ENCODE measurements at places on chromosomes 5 and 9.

DNA sequence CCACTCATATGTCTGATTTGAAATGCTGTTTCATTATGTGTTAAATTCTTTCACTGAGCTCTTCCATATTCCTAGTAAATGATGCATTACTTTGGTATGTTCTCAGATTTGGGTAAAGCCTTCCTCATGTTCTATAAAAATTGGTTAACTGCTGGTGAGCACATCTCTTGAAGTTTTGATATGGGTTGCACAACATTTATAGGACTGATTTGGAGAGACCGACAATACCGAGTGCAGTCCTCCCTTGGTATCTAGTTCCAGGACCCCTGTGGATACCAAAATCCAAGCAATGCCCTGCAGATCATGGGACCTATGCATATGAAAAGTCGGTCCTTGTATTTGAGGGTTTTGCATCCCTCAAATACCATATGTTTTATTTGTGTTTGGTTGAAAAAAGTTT, 37.8 kb downstream of the WDR36 start:
- DNase-seq: no peak

GRCh38 chr9:119216651-119217331, 152.4 kb downstream of the BRINP1 start:
- DNase-seq: peak; percentile 35

DNA sequence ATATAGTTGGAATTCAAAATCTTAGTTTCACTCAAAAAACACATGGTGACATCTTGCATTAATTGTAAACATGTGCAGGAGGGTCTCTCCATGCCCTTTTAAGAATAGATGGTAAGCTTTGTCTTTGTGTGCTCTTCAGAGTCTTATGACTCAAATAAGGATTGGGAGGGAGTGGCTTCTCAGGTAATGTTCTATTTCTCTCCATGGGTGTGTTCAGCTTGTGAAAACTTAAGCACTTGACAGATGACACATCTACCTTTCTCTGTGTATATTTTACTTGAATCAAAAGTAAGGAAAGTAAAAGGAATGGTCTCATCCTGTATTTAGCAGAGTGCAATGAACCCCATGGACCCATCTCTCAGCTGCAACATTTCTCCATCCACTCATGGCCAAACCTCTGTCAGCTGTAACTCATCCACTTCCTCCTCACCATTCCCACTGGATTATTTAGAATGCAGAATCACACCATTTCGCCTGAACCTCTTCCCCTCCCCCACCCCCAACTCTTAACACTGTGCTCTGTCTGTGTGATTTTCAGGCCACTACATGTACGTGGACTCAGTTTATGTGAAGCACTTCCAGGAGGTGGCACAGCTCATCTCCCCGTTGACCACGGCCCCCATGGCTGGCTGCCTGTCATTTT, 82.1 kb downstream of the MAMDC2 start:
- DNase-seq: no peak

DNA sequence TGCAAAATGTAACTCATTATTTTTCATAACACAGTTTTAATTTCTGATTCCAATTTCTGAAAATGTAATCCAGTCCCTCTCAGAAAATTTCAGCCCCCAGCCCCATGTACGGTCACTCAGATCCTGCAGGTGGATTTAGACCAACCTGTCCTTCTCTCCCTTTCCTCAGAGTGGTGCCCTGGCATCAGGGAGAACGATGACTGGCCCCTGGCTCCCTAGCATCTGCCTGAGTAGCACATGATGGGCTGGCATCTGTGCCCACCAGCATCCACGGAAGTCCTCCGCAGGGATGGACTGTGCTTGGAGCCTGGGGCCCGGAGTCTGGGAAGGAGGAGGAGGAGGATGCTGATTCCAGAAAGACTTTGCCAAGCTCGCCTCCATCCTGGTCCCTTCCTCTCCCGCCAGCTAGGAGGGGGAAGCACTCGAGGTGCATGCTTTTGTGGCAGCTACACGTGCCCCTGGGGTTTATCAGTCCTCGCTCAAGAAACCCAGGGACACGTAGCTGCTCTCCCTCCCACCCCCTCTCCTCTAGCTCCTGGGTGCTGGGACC, 54.4 kb upstream of the RUFY1 start:
- DNase-seq: no peak

- DNase-seq: no peak
These were observed 8.9 kb upstream of the SPATA31E1 start for GRCh38 chr9:87873607-87874303.

GRCh38 chr9:87346061-87346665, 151.5 kb upstream of the DAPK1 start:
- DNase-seq: no peak

DNA sequence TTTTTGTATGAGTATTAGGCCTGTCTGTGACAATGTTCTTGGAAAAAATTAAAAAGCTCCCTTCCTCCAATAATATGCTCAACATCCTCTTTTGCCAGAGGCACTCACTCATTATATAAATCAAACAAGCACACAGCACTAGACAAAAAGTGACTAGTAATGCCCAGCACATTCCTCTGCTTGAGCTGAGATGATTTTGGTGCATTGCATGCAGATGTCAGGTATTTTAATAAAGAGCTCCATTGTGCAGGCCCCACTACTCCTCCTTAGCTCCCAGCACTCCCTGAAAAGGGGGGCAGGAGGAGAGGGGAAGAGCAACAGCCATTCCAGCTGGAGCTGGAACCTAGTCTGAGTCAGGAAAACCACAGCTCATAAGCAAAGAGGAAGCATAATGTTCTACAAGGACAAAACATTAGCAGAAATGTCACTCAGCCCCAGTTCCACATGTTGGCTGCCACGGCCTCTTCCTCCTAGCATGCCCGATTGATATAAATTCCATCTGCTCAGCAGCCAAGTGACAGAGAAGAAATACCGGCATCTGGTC, 348.5 kb downstream of the BNC2 start:
- DNase-seq: peak; percentile 50

- DNase-seq: no peak
These were observed 3.4 kb upstream of the OGN start for GRCh38 chr9:92407818-92408217.

DNA sequence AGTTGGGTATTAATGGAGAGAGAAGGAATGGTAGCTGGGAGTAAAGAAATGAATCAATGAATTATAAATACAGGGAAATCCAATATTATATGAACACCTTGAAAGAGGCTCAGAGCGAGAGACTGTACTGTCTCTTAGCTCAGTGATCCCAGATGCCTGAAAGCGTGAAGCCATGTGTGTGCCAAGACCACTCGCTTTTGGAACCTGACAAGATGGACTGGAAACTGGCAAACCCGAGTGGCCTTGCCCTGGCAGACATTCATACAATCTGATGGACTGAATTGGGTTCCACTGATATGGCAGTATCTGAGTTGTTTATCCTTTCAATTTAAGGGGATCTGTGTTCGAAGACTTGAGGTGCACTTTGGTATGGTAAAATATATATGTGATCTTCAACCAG, 170.3 kb downstream of the ERCC6L2 start:
- no peak for DNase-seq

- no peak for DNase-seq
These were observed 36.2 kb upstream of the POU4F3 start for GRCh38 chr5:146302406-146302805.

DNA sequence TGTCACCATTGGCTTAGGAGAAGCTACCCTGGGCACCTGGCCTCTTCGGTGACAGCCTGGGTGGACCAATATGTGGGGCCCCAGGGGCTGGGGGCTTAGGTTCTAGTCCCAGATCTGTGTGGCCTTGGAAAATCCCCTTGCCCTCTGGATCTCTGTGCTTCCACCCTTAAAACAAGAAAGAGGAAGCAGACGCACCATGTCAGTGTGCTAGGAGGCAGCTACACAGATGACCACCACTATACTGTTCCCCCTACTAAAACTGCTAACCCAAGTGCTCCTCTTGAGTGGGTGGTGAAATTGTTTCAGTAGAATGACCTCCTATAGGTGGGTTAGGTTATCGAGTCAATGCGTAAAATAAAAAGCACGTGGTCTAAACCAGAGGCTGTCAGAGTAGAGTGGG, 31.0 kb downstream of the AFAP1L1 start:
- no peak for DNase-seq
